HT1080 (cell line): ENCODE measurements at places on chromosomes 3 and 15. TPM values are rescaled to one million over a fixed set of nuclear protein-coding genes. Genes with fewer than 3 reads are reported as not detected.
A peak's percentile ranks its signal among the peaks of the same experiment; 100 is the strongest.

The WNT5A gene
- total RNA-seq: 5.8 and 9.9 TPM in 2 replicates

The GRM2 gene
- under 0.01 and 0.06 TPM in 2 replicates for total RNA-seq

The MST1 gene
- 1.1 and 1.6 TPM in 2 replicates for total RNA-seq

DNA sequence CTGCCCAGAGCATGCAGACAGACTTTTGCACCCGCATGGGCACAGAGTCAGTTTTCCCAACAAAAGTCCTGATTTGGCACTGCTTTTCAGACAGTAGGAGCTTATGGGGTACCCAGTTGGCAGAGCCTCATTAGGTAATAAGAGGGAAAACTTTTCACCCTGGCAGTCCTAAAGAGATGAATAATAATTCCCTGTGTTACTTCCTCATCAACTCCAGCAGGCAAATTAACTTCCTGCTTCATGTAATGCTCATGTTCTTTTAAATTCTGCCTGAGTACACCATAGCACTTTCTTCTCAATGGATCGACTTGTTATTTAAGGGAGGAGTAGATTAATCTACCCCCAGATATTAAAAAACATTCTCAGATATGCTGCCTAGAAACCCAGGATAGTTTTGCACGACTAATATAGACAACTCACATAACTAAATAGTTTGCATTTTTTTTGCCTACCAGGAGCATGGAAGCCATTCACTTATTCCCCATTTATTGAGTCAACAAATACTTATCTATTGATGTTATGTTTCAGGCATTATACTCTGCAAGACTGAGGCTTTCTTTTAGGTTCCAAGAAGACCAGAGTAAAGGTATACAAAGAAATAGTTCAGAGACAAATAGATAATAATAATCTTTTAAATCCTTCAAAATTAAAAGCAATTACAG is 214.5 kb downstream of the KCNMB2 start:
- no peak for DNase-seq

GRCh38 chr15:42384597-42384996 is 25.3 kb downstream of the CAPN3 start:
- DNase-seq: no peak

DNA sequence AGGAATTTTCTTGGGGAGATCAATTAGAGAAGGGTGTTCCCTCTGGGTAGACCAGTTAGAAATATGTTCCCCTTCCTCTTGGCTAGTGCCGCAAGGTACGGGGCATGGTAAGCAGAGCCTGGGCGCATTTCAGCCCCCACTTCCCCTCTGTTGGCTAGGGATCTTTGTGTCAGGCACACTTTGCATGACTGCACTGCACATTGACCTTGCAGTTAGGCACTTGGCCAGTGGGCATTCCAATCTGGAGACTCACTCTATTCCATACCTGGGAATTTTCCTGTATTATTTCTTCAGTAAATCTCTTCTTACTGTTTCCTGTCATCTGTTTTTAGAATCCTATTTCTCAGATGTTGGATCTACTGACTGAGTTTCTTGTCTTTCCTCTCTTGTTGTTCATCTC is 30.0 kb upstream of the CACNA1D start:
- DNase-seq: peak; percentile 28

GRCh38 chr3:157436583-157437291 is at the start of gene PTX3:
PTX3 (plus strand) TSS chr3:157436850; CDS start chr3:157436934, 84 bp downstream.
- peak; percentile 94 for DNase-seq

DNA sequence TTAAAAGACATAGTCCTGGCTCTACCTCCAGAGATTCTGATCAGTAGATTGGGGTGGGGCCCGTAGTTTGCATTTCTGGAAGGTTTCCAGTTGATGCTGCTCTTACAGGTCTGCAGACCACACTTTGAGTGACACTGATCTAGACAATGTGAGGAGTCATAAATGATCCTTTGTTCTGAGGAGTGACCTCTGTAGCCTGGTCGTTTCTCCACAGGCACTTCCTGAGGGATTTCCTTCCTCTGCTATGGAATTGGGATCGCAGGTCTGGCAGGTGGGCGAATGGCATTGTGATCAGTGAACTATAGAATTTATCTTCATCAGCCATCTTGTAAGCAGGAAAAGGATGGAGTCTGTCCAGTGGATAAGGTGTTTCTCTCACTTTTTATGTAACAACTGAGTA is 5.5 kb downstream of the GFM1 start:
- DNase-seq: peak; percentile 69

DNA sequence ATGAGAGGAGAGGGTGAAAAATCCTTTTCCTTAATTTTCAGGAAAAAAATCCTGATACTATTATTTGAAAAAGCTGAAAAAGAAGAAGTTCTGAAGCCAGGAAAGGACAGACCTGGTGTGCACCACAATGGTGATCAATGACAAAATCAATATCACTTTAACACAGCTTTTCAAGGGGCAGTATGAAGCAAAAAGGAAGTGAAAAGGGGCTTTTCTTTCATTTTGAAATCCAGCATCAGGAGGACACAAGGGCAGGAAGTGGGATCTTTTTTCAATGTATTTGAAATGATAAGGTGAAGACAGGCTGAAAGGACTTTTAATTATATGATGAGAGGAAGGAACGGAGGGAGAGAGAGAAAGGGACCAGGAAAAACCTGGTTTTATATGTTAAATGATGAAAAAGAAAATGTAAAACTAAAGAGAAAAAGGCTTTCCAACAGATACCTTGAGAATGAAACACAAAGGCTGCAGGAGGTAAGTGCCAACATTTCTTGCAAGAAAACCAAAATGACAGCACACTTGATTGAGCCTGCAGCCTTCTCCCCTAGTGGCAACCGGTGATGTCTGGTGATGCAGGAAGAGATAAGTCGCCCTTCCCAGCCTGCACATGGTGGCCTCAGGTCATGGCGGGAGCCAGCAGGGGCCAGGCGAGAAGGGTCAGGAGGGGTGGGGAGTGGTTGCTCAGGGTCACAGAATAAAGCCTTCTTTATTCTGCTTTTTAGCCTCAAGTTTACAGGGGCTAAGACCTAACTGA is 236.7 kb upstream of the WNT5A start:
- DNase-seq: no peak

- no peak for DNase-seq
Observed at GRCh38 chr3:177837951-177838655, 640.8 kb upstream of the TBL1XR1 start.

DNA sequence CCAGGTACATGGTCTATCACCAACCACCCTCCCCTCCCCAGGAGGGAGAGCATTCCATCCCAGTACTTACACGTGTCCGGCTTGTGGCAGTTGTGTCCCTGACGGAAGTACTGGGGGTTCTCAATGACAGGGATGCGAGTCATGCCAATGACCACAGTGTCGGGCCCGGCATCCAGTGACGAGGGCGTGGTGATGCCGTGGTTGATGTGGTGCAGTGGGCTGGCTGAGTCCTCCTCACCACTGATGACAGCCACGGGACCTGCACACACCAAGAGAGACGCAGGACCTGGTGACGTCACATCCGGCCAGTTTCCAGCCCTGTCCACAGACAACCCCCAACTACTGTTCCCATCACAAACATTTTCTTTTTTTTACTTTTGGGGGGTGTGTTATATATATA is 223.8 kb downstream of the NTRK3 start:
- DNase-seq: peak; percentile 66

GRCh38 chr3:48820612-48821324 is 26.9 kb downstream of the PRKAR2A start:
- peak; percentile 41 for DNase-seq

DNA sequence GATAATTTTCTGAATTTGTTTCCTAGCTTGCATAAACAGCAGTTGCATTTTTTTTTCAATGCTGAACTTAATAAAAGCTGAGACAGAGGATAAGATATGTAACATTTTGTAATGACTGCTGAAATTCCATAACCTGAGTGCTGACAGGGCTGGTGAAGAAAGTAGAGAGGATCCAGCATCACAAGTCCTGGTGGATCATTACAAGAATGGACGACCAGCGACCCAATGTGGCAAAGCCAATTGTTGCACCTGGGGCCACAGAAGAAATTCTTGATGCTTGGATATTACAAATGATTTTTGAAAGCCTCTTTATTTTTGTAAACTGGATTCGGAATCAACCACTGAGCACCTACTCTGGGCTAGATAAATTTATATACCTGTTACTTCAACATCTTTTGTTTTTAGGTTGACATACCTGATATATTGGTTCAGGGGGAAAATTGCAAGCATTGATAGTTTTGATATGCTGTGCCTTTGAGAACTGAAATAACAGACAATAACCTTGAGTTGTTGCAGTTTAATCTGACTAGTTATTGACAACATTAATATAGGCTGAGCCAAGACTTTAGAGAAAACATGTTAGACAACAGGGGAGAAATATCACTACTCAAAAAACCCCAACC is 3.9 kb upstream of the ACTL6A start:
- peak; percentile 72 for DNase-seq

DNA sequence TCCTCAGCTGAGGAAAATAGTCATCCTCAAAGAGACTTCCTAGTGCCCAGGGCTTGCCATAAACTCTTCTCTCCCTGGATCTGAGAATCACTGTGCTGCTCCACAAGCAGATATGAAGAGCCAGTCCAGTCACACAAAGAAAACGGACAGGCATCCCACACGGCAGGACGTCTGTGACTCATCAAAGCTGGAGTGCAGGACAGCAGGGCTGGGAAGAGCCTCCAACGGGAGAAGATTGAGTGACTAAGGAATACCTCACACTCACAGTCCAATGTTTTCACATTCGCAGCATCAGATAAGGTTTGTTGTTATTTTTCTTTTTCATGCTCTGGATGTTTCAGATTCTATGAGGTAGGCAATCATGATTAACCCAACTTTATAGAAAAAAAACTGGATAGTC is 57.8 kb downstream of the NEK10 start:
- DNase-seq: peak; percentile 98

DNA sequence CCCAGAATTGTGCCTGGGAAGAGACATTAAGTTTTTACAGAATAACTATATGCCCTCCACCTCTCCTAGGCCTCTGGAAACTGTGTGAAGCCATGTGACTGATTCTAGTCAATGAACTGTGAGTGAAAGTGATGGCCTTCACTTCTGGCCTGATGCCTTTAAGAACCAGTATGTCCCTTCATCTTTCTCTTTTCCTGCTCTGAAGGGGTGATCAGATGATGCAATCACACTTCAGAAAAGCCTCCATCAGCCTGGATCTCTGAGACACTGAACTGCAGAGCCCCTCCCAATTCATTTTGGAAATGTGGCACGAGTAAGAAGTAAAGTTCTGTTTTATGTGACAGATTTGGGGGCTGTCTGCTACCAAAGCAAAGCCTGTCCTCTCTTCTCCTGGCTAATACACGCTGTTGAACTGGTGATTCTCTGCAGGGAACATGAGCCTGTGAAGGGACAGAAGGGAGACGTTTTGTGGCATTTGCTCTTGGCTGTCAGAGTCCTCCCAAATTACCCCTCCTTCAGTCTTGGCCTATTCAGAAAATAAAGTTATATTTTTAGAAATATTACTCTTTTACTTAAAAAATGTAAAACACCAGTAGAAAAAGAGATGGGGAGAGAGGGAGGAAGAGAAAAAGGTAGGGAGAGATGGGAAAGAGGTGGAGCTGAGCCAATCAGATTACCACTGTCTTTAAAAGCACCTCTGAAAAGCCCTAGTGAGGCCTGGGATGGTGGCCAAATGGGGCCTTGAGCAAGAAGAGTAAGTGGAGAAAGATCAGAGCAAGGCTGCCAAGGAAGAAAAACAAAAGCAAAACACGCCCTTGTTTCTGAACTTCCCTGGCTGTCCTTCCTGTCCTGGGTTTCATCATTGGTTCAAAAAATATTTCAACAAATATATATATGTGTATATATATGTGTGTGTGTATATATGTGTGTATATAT is 40.9 kb upstream of the RYK start:
- peak; percentile 60 for DNase-seq

GRCh38 chr15:85551221-85551832 is 170.9 kb downstream of the AKAP13 start:
- DNase-seq: no peak
